SIG-M5 (cell line): ENCODE measurements at places on chromosomes 1 and 21.

DNA sequence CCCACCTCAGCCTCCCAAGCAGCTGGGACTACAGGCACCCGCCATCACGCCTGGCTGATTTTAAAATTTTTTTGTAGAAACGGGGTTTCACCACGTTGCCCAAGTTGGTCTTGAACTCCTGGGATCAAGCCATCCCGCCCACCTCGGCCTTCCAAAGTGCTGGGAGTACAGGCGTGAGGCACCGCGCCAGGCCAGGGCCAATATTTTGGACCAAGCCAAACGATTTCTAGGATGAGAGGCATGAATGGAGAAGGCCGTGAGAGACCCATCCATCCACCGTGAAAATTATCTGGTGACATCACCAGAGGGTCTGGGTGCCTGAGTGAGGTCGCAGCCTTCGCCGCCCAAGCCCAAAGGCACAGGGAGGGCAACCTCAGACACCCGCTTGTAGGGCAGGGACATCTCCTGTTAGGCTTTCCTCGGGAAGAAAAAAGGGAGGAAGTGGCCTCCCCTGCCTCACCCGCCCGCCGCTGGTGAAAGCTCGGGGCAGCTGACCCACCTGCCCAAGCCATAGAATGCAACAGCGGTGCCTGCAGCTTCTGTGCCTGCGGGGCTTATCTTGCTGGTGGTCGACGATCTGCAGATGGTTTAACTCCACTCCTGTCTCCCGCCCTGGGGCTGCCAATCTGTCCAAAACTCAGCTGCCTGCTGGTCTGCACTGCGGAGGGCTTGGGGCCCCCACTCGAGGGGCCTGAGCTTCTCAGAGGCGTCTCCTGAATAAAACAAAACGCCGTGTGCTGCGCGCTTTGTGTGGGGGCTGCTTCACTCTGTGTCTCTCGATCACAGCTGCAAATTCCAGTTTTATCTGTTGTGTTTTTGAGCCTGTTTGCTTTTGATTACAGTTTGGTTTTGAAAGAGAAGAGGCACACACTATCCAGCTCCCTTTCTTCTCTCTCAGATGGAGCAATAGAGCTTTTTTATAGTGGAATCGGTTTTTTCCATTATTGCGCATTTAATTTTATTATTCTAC is 85.8 kb downstream of the MRPS6 start:
- no peak for DNase-seq

DNA sequence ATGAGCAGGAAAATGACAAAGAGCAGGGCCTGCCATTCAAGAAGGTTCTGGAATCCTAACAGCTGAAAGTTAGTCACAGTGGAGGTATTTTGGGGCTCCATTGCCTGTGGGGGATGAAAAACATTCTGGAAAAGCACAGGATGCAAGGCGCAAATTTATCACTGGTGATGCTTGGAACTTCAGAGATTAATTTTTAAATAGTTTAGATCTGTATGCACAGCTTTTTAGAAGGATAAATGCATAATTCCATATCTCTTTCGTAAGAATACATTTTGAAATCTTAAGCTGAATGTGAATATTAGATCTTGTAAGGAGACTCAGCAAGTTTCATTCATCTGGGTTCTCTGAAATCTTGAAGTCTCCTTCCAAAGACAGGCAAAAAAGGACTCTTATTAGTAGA is at the start of gene OR11L1:
Gene OR11L1, minus strand, starts transcription at position 101 of the 400 bp plus-strand sequence. Its CDS starts 0 bp downstream, at position 101.
- DNase-seq: no peak

DNA sequence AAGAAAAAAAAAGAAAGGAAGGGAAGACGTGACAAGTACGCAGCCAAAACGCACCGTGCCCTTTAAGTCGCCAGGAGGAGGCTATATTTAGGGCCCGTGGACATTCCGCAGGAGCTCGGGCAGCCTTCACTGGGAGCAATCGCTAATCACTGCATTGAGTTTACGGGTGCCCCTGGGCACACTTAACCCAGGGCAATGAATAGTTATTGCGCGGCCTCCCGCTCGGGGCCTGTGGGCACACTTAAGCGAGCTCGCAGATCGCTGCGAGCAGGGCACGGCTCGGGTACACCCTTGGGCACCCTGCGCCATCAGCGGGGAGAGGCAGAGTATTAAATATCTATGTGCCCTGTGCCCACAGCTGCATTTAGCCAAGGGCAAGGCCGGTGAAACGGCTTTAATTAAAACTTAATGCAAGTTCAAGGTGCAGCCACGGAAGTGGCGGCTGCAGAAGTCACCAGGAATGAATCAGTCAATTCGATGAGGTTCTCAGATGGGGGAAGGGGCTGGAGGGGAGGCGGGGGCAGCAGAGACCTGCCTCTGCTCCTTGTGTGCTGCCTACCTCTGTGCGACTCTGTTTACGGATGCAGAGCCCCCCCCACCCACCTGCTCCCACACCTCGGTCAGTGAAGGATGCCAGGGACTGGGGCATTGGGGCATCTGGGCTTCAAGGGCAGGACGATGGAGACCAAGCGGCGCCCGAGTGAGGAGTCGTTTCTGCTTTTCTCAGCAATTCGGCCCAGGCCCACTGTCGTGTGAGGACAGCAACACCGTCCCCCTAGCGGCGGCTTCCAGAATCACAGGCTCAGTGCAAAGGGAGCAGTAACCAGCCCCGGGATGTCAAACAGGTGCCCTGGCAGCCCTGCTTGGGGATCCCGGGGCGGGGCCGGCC is 51.8 kb upstream of the TARDBP start:
- DNase-seq: no peak

- DNase-seq: no peak
These were observed 103.4 kb downstream of the DHRS3 start for GRCh38 chr1:12514590-12514989.

GRCh38 chr1:237867380-237867888 is 23.3 kb downstream of the ZP4 start:
- no peak for DNase-seq

- no peak for DNase-seq
These were observed 2.0 kb downstream of the S100A6 start for GRCh38 chr1:153533689-153534201.

- no peak for DNase-seq
These were observed 17.8 kb downstream of the COPA start for GRCh38 chr1:160325252-160325651.

DNA sequence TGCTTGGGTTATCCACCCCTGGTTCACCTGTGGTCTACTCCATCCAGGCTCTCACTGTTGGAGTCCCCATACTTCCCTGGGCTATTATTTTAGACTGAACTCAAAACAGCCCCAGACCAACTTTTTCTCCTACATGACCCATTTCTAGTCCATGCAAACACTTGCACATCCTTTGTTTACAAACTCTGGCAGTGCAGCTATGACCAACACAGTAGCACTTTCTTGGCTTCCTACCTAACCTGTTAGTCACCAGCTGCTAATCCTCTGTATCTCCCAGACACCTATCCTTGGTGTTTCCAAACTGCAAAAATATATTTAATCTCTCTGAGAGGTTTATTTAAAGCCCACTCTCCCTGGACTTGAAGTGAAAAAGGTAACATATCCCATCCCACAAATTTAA is 90.8 kb downstream of the DDAH1 start:
- no peak for DNase-seq

DNA sequence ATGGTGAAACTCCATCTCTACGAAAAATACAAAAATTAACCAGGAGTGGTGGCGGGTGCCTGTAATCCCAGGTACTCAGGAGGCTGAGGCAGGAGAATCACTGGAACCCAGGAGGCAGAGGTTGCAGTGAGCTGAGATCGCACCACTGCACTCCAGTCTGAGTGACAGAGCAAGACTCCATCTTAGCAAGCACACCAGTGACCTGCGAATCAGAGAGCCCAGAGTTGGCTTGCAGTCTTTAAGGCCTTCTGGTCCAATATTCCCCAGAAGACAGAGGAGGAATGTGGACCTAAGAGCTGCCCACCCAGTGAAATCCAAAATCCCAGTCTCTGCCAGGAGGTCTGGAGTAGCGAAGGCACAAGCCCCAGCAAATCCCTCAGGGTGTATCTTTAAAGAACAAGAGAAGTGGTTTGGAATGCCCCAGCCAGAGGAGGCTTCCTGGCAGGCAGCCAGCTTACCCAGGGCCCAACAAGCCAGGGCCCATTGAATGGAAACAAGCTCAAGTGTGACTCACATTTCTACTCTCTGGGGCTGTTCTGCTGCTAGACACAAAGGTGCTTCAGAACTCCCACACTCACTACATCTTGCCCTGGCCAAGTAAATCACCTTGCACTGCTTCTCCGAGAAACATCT is 23.9 kb downstream of the GPR161 start:
- no peak for DNase-seq

DNA sequence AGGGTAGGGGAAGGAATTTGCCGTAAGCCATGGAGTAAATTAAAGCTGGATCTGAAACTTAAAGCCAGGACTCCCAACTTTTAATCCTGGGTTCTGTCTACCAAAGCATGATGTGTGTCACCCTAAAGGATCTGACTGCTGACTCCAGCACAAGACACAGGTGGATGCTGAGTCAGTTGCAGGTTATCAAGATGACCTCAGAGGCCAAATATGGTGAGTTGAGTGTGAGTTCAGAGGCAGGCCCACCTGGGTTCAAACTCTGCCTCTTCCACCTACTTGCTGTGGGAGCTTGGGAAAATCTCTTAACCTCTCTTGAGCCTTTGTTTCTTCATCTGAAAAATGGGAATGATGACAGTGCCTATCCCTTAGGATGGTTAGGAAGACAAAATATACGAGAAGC is 16.7 kb upstream of the LDLRAP1 start:
- no peak for DNase-seq

DNA sequence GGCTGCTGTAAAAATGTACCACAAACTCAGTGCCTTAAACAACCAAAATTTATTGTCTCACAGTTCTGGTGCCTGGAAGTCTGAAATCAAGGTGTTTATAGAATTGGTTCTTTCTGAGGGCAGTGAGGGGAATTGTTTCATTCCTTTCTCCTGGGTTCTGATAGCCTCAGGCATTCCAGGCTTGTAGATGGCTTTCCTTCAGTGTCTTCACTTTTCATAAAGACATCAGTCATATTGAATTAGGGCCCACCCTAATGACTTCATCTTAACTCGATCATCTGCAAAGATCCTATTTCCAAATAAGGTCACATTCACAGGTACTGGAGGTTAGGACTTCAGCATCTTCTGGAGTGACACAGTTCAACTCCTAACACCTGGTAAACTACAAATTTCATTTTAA is 15.0 kb downstream of the CDKN2C start:
- DNase-seq: no peak

DNA sequence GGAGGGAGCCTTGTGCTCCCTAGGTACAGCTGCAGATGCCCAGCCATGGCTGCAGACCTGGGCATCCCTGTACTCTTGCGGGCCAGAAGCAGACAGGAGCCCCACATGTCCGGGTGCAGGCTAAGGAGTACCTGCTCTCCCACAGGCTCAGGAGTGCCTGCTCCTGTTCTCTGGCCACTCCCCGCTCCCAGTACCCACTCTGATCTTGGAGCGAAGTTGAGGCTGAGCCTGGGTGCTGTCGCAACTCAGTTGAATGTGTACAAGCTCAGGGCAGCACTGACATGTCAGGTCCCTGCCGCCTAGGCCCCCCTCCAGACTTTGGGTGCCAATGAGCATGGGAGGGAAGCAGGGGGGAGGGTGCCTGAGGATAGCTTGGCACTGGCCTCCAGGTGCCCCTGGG is 666.9 kb downstream of the PLPP3 start:
- no peak for DNase-seq

DNA sequence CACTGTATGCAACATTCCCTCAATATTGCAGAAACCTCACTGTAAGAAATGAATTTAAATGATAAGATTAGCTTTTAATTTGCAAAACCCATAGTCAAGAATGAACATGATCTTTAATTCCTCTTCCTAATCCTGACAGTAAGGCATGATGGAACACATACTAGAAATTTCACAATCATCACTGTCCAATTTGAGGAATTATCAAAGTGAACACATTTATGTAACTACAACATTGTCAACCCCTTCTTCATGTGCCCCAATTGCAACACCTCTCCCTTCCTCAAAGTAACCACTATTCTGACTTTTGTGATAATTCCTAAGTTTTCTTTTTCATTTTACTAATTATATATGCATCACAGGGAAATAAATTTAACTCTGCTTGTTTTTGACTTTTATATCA is 103.1 kb downstream of the LHX8 start:
- DNase-seq: no peak

- no peak for DNase-seq
These were observed 23.7 kb downstream of the UMODL1 start for GRCh38 chr21:42094811-42095210.

DNA sequence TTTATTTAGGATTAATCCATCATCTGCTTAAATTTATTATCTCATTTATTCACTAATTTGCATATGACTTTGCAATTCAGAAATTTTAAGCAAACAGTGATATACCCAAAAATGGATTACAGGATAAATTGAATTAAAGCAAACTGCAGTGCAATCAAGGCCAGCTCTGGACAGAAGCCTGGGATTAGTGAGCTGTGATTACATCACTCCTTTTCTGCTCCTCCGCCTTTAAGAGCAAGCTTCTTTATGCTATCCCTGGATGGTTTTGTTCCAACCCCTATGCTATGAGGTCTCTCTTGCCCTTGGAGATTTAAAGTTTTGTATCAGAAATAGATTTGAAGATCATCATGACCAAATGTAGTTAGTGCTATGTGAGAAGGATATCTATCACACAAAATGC is 32.6 kb downstream of the GPR52 start:
- no peak for DNase-seq

GRCh38 chr21:45363921-45364467 is 41.0 kb upstream of the COL18A1 start:
- DNase-seq: no peak

DNA sequence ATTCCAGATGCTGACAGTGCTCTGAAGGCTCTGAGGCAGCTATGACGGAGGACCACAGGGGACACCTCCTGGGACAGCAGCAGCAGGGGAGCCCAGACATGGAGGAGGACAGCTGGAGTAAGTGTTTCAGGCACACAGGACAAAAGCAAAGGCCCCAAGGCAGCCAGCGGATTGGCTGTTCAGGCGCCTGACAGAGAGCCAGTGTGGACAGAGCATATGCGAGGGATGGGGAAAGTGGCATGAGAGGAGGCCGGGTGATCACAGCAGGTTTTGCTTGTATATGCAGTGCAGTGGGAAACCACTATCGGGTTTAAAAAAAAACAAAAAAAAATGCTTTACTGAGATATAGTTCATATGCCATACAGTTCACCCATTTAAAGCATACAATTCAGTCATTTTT is 19.1 kb downstream of the CHRNB2 start:
- DNase-seq: no peak

DNA sequence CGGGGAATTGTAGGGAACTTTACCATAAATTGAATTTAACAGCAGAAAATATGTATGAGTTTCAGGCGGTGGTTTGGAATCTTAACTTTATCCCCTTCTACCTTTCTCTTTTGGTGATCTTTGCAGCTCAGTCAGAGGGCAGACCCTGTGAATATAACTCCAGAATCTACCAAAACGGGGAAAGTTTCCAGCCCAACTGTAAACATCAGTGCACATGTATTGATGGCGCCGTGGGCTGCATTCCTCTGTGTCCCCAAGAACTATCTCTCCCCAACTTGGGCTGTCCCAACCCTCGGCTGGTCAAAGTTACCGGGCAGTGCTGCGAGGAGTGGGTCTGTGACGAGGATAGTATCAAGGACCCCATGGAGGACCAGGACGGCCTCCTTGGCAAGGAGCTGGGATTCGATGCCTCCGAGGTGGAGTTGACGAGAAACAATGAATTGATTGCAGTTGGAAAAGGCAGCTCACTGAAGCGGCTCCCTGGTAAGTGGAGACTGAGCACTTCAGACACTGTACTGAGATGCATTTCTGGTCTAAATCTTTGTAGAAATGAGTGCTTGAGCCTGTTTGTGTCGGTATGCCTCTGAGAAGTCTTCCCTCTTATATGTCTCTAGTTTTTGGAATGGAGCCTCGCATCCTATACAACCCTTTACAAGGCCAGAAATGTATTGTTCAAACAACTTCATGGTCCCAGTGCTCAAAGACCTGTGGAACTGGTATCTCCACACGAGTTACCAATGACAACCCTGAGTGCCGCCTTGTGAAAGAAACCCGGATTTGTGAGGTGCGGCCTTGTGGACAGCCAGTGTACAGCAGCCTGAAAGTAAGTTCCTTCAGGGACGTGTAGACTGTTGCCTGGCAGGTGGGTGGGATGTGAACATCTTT is 1.5 kb downstream of the CCN1 start:
- DNase-seq: no peak
